ENCODE measurements at places on chromosomes 1 and 21.
A peak's percentile ranks its signal among the peaks of the same experiment; 100 is the strongest.

DNA sequence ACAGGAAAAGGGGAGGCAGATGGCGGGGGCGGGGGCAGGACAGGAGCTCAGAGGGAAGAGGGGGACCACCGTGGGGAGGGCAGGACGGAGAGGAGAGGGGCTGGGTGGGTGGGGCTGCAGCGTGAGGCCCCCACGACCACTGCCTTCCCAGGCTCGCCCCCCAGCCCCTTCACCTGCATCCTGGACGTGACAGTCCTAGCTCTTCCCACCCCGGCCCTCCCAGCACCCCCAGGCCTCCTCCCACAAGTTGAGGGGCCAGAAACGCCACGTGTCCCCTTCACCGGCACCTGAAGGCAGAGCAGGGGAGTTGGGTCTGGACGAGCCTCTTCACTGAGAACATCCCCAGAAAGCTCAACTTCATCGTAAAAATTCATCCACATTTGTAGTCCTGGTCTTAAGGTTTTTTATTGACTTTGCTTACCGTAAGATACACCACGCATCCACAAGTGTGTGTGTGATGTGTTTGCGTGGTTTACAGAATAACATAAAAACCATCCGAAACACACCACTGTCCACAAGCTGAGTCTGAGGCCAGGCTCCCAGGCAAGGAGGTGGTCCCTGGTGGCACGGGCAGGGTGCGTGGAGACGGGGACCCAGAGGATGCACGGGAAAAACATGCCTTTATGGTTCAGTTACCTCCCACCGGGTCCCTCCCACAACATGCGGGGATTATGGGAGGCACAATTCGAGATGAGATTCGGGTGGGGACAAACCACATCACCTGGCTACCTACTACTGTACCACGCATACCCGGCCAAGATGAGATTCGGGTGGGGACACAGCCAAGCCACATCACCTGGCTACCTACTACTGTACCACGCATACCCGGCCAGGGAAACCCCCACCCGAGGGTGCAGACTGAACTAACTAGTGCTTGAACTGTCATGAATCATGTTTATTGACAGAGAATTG, 13.9 kb upstream of the COL18A1 start:
- peak; percentile 3 for DNase-seq

GRCh38 chr1:54850069-54850730, 36.8 kb downstream of the DHCR24 start:
- DNase-seq = no peak

- DNase-seq = peak; percentile 59
Measured at GRCh38 chr1:42165511-42166210, 1.1 kb upstream of the GUCA2A start.

DNA sequence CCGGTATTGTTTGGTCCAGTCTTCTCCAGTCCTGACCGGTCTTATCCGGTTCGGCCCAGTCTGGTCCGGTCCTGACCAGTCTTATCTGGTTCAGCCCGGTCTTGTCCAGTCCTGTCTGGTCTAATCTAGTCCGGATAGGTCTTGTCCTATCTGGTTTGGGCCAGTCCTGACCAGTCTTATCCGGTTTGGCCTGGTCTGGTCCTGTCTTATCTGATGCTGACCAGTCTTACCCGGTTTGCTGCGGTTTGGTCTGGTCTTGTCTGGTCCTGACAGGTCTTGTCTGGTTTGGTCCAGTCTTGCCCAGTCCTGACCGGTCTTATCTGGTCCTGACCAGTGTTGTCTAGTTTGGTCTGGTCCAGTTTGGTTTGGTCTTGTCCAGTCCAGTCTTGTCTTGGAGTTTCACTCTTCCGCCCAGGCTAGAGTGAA, 30.1 kb downstream of the DHX9 start:
- DNase-seq = no peak

GRCh38 chr1:59693406-59693805, 121.3 kb upstream of the HOOK1 start:
- no peak for DNase-seq
